ENCODE measurements at places on chromosomes 1 and 21.

DNA sequence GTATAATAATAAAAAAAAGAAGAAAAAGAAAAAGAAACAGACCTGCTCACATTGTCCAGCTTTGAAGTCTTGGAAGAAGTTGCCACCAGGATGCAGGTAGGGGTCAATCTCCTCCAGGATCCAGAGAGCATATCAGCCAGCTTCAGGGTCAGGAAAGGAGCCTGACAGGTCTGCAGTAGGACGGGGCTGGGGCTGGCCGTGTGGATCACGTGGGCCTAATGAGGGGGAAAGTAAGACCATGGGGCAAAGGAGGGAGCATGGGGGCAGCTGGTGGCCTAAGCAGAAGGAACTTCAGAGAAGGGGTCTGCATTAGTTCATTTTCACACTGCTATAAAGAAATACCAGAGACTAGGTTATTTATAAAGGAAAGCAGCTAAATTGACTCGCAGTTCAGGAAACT, 19.3 kb upstream of the SMYD3 start:
- no peak for DNase-seq

DNA sequence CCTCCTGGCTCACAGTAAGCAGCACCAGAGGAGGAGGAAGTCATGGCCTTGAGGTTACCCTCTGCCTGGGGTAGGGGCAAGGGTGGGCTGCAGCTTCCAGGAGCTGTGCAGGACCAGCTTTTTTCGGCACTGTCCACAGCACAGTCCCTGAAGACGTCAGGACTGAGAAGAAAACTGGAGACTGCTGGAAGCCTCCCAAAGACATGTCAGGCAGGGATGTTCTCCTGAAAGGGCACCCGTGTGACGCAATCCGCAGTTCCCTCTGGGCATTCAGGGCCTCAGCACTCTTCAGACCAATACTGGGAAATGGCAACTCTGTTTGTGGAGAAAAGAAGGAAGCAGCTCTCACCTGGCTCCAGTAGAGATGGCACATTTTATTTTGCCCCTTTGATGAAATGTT, 64.8 kb upstream of the TENT5C start:
- DNase-seq = no peak

- no peak for DNase-seq
These were observed 28.1 kb downstream of the ERI3 start for GRCh38 chr1:44326821-44327465.

GRCh38 chr1:229087339-229087738, 183.6 kb upstream of the RAB4A start:
- DNase-seq = no peak

DNA sequence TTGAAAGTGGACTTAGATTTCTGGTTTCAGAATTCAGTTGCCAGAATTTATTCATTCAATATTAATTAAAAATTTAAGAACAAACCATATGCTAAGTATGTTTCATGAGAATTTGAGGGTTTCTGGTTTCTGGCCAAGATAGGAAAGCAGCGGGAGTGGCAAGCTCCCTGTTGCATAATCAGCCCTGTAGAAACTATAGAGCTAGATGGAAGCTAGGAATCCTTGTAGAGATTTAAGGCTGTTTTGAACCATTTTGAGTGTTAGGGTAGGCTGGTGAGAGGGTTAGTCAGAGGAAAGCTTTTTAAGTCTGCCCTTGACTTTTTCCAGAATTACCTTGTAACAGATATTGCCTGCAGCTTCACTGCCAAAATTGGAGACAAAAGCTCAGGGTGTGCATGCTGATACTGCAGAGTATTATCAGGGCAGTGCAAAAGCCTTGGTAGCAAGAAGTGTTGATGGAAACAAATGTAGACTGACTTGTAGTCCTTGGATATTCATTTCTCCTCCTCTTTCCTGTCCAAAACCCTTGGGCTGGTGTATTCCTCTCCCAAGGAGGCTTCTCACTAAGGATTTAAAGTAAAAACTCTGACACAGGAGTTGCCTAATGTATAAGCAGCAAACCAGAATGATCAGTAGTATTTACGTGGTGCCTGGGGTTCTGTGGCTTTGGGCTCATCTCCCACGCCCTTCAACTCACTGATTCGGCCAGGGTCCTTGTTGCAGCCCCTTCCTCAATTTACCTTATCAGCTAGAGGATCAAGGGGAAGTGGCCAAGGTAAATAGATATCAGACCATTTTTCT, 12.6 kb upstream of the GIPC2 start:
- DNase-seq = no peak

GRCh38 chr21:46022551-46023525, 41.3 kb downstream of the COL6A1 start:
- DNase-seq = no peak

DNA sequence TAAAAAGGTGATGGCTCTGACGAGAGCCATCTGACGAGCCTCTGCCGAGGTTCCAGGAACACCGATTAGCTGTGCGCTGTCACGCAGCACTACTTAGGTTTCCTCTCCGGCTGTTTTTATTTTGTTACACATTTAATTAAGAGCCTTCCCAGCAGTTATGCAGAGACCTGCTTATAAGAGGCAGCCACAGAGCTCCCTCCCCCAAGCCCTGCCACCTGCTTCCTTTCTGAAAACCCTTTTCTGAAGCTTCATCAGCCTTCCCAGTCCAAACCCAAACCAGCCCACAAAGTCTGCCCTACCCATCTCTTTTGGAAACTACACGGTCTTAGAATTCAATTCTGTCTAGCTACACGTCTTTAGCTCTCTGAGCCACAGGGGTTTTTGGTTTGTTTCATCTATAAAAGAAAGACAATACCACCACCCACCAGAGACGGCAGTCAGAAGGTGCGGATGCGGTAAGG, 49.1 kb downstream of the ERI3 start:
- DNase-seq = no peak

GRCh38 chr1:229665912-229666558, 40.0 kb downstream of the URB2 start:
- no peak for DNase-seq

DNA sequence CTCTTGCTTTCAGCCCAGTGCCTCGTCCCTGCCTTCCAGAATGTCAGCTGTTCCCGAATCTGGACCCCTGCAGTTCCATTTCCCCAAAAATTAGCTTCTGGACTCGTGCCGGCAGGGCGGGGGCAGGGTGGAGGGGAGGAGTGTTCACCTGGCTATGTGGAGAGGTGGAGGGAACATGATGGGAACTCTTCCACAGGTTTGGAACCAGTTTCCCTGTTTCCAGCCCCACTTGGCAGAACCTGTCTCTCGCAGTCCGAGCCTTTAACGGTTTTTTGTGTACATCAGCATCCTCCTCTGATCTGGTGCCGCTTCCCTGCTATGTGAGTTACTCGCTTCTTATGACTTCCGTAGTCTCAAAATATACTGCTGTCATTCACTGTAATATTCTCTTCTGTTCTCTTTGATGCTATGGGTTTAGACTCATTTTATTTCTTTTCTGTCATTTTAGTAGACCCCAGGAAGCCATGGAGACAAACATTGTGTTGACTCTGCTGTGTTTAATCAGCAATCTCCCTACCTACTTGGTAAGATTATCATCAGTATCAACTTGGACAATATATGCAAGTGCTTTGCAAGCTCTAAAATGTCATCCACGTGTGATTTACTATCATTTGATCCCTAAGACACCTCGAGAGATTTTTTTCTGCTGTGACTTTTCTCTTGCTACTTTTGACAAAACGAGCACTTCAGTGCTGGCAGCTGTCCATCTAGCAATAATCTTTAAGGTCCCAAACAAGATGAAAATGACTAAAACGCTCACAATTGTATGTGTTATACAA, 33.3 kb upstream of the HNRNPU start:
- no peak for DNase-seq
